Glomerular endothelial cell (primary cell): ENCODE measurements at places on chromosomes 3 and 15.

DNA sequence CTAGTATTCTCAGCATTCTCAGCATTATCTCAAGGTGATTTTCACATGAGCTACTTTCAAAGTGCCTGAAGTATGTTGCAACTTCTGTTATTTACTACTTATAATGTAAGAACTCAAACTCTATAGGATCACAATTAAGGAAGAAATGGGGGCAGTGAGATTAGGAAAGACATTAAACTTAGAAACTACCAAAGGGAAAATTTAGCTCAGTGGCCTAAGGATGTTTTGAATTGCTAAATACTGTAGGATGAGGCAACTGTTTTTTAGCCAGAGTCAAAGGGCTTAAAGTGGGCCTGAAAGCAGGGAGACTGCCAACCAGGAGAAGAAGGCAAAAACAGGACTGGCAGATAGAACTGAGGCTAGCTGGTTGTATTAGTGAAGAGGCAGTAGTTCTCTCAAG is 55.5 kb upstream of the MBNL1 start:
- DNase-seq: no peak

DNA sequence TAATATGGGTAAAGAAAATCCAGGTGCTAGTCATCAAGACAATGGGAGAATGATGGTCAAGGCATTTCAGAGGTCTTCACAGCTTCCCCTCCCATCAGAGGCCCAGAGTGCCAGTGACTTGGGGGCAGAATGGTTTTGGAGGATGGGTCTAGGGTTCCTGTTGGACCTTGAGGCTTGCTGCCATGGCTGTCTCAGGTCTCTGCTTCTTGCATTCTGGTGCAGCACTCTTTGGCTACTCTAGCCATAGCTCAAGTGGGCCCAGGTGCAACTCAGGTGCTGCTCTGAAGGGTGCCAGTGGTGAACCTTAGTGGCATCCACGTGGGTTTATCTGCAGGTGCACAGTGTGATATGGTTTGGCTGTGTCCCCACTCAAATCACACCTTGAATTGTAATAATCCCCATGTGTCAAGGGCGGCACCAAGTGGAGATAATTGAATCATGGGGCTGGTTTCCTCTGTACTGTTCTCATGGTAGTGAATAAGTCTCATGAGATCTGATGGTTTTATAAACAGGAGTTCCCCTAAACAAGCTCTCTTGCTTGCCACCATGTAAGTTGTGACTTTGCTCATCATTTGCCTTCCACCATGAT is 48.5 kb upstream of the PEX5L start:
- DNase-seq: no peak

DNA sequence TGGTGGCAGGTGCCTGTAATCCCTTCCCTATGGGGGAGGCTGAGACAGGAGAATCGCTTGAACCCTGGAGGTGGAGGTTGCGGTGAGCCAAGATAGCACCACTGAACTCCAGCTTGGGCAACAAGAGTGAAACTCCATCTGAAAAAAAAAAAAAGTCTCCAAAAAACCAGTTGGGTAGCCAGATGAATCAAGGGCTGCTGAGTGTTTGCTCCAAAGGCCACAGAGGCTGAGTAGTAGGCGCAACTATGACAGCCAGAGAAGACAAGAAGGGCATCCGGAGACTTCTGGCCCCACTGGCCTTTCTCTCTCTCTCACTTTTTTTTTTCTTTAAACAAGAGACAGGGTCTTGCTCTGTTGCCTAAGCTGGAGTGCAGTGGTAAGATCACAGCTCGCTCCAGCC is 131.8 kb downstream of the SMAD6 start:
- DNase-seq: no peak

DNA sequence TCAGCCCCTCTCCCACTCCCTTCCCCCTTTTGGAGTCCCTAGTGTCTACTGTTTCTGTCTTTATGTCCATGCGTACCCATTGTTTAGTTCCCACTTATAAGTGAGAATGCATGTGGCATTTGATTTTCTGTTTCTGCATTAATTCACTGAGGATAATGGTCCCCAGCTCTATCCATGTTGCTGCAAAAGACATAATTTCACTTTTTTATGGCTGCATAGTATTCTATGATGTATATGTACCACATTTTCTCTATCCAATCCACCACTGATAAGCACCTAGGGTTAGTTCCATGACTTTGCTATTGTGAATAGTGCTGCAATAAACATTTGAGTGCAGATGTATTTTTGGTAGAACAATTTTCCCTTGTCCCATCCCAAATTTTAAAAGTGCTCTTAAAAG is 34.2 kb upstream of the RSL24D1 start:
- DNase-seq: no peak

- DNase-seq: no peak
Observed at GRCh38 chr3:103470498-103470897, 1035.7 kb downstream of the ZPLD1 start.

DNA sequence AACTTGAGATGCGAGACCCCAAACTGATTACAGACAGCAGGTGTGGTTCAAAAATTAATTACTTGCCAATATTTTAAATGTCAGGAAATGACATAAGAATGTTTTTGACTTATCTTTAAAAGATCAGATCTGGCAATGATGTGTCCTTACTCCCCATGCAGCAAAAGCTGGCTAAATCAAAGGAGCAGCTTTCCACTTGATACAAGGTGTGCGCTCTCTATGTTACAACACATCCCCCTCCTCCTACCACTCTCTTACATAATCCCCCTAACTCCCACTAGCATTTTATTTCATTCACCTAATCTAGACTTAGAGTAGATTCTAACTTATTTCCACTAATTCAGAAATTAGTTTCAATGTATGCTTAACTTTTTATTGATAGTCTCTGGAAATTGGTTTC is 609.0 kb downstream of the GRM7 start:
- DNase-seq: no peak

DNA sequence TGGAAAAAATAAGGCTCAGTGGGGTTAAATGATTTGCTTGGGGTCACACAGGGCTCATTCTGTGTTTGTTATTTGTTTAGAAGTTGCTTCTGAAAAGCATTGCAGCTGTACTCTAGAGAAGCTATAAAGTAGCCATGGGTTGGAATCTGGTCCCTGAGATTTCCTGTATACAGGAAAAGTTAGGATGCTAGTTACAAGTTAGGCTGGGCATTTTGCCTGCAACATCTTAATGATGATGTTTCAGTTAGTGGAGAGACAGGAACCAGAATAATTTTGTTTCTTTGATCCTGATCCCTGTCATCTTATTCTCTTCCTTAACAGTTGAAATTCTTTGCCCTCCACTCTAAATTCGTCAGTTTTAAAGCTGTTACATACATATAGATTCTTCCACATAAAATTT is 445.3 kb downstream of the OTOL1 start:
- DNase-seq: no peak

DNA sequence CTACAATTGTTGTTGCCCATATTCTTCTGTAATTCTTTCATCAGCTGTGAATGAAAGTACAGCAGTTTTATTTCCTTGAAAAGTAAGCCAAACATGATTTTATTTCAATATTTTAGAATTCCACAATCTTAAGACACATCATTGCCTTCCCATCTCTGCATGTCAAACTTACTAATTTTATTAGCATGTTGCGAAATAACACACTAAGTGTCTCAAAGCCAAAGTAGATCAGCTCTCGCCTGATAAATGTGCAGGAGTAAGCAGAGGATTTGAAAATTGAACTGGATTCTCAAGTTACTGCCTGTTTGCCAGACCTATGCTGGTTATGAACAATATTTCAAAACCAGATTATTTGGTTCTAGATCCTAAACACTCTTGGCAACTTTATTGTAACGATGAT is 25.7 kb downstream of the TGFBR2 start:
- no peak for DNase-seq

DNA sequence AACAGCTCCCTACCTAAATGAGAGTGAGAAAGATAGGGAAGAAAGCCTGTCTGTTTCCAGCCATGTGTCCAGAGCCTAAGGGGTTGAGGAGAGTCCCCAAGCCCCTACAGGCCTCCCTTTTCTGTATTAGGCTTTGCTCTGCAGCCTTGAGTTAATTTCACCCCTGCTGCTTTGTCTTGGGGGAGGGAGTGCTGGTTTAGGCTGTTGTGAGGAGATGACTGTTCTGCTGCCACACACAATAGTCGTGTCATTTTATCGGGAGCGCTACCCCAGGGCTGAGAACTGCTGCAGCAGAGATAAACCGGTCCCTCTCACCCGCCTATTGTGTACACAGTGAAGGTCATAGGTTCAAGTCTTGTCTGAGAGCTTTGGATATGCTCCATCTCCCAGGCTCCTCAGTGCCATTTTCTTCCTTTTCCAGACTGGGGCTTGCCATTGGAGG is 1.4 kb downstream of the ZNF609 start:
- DNase-seq: no peak

DNA sequence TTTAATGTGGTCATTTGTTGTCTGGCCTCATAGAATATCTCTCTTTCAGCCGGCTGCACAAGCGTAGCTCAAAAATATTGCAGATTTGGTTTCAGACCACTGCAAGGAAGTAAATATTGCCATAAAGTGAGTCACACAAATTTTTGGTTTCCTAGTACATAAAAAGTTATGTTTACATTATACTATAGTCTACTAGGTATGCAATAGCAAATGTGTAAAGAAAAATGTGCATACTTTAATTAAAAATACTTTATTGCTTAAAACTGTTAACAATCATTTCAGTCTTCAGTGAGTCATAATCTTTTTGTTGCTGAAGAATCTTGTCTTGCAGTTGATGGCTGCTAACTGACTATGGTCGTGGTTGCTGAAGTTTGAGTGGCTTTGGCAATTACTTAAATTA is 425.1 kb upstream of the ROBO1 start:
- no peak for DNase-seq

DNA sequence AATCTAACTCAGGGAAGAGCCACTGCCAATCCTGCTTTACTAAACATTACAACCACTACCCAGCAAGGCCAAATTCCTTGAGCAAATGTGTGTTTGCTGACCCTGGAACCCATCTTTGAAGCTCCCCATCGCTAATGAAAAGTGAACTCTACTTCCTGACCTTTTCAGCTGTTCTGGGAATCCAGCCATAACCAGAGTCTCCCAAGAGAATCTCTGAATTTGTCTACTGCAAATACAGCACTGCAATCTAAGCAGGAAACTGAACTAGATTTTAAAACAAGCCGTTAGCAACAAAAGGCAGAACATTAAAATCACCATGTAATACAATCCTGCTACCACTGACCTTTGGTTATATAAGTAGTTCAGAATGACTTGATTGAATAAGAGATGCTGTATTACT is 309.2 kb downstream of the MAGI1 start:
- no peak for DNase-seq

- DNase-seq: no peak
Observed at GRCh38 chr3:171157980-171158379, 131.5 kb upstream of the SLC2A2 start.

- DNase-seq: no peak
Observed at GRCh38 chr3:126209741-126210140, 29.4 kb upstream of the ALDH1L1 start.

DNA sequence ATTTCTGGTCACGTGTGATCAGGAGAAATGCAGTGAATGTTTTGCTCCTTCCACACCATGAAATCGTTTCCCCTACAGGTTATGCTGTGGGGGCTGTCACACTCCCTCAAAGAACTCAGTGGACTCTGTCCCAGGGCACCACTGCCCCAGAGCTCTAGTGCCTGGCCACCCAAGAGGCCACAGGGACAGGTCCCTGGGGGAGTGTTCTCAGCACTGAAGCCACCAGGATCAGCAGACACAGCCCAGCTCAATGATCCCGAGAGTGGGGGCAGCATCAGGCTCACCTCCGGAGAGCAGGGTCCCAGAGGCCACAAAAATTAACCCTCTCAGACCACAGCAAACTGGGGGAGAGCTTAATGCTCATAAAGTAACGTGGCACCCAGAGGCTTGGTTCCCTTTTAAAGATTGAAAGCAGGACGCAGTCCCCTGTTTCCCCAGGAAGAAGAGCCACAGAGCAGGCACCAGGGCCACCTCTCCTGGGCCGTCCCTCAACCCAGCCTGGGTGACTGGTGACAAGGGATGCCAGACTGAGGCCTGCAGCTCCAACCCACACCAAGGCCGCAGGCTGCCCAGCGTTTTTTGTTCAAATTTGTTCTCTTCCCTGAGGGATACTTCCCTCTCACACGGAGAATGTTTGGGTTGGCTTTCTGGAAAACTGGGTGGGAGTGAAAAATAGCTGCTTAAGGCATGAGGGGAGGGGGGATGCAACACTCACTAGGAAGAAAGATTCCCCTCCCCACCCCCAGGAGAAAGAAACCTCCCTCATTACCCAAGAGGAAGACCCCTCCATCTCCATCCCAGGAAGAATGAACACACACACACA is 123.3 kb upstream of the IGF1R start:
- DNase-seq: no peak

GRCh38 chr3:127180859-127181258 is 12.1 kb upstream of the PRR23E start:
- no peak for DNase-seq

DNA sequence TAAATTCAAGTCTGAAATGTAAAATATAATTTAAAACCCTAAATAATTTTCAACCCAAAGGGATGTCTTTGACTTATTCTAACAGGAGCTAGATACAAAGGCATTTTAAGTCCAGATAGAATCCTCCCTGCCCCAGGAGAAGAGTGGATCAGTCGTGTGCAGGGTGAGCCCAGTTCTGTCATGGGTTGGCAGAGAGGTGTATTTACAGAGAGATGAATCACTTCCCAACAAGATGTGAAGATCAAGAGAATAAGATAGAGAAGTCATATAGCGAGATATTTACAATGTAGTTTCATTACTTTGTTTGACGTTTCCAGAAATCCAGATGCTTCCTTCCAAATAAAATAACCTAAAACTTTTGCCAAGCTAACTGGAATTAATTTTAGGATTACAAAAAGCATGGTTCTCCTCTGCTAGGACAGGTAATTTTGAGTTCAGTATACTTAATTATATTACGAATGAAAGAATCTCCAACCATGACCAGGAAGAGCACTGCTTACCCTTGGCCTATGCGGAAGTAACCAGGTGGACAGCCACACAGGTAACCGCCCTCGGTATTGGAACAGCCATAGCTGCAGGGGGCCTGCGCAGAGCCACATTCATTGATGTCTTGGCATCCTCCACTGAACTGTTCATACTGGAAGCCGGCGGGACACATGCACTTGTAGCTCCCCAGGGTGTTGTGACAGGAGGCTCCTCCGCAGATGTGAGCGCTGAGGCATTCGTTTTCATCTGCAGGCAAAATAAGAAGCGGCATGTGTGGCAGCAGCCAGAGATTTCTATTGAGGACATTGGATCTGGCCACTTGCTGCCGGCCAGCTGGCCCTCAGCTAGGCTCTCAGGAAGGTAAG is 84.0 kb downstream of the DUT start:
- DNase-seq: no peak

- DNase-seq: peak; percentile 74
Observed at GRCh38 chr3:143084856-143085731, 34.5 kb upstream of the CHST2 start.
